ENCODE measurements at places on chromosomes 5 and 9. TPM values are rescaled to one million over a fixed set of nuclear protein-coding genes. Genes with fewer than 3 reads are reported as not detected.

- no peaks in the 10 kb centered on the region for H3K27me3 ChIP-seq
- no peak overlapping the region for H3K4me3 ChIP-seq
- no peak for DNase-seq
- no peak overlapping the region for H3K27ac ChIP-seq
- no peaks in the 10 kb centered on the region for H3K4me1 ChIP-seq
- H3K36me3 ChIP-seq, result no peaks in the 10 kb centered on the region
Measured at GRCh38 chr9:78714576-78714975, 417.7 kb downstream of the PSAT1 start.

Gene PRKACG
- total RNA-seq, result not detected

DNA sequence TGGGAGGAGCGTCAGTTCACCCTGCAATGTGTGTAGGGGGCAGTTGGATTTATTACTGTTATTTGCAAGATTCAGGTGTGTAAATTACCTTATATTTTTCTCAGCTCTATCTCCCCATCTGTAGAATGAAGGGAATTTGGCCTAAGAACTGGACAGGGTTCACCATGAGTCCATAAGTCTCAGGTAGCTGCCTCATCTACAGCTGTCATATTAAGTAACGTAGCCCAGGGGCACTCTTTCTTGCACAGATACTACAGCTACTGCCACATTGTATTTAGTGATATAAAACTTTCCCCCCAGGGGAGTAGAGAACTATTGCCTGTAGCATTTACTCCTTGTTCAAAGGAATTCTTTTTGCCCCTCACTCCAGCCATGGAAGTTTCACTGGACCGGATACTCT lies 301.4 kb upstream of the ZNF608 start:
- H3K4me1 ChIP-seq, result no peaks in the 10 kb centered on the region
- H3K36me3 ChIP-seq, result no peaks in the 10 kb centered on the region
- DNase-seq, result no peak
- H3K4me3 ChIP-seq, result no peak overlapping the region
- no peaks in the 10 kb centered on the region for H3K27me3 ChIP-seq

GRCh38 chr9:135878528-135879236 lies 28.7 kb downstream of the CAMSAP1 start:
- H3K36me3 ChIP-seq, result no peaks in the 10 kb centered on the region
- no peaks in the 10 kb centered on the region for H3K4me1 ChIP-seq
- DNase-seq, result no peak
- H3K4me3 ChIP-seq, result no peak overlapping the region

DNA sequence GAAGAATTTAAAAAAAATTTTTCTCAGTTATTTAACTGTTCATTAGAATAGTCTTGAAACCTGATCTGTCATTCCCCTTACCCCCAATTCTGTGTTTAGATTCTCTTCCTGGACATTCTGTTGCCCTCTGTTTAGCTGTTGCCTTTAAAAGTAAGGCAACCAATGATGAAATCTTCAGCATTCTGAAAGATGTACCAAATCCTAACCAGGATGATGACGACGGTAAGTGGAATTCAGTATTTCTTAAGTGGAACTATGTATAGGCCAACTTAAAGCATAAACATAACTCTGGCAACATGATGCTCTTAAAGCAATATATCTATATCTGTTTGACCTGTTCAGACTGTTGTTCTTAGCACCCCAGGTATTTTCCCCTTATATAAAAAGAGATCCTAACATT lies 27.2 kb downstream of the NCBP1 start:
- no peak overlapping the region for H3K27ac ChIP-seq
- no peak for DNase-seq
- H3K4me1 ChIP-seq, result no peaks in the 10 kb centered on the region
- H3K36me3 ChIP-seq, result no peaks in the 10 kb centered on the region
- H3K27me3 ChIP-seq, result no peaks in the 10 kb centered on the region
- H3K4me3 ChIP-seq, result no peak overlapping the region

Gene PDE6A
- total RNA-seq, result 0.05 TPM

GRCh38 chr5:33369485-33370465 lies 71.0 kb upstream of the TARS1 start:
- no peaks in the 10 kb centered on the region for H3K27me3 ChIP-seq
- H3K4me1 ChIP-seq, result no peaks in the 10 kb centered on the region
- no peaks in the 10 kb centered on the region for H3K36me3 ChIP-seq
